ENCODE measurements at places on chromosomes 12 and 14.

DNA sequence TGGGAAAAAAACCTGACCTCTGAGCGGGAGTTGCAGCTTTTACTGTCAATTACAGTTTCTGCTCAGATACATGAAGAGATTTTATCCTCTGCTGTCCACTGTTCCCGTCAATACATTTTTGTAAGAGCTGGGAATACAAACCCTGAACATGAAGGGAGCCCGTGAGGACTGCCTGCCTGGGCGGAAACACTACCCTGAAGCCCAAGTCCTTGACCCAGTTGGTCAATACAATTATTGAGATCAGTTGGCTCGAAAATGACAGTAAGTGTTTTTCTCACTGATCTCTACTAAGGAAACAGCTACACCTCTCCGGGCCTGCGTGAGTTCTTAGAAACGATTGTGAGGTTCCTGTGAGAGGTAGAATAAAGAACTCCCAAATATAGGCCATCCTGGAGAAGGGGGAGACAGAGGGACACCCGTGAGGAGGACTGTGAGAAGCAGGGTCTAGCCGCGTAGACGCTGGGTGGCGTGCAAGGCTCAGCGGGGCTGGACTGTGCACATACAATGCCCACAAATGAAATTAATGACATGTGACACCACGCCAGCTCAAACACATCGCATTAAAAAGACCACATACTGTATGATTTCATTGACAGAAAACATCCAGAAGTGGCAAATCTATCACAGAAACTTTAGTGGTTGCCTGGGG lies 509.5 kb downstream of the TMEM132D start:
- DNase-seq, result no peak

GRCh38 chr14:54317391-54317790 lies 79.4 kb upstream of the CDKN3 start:
- DNase-seq, result no peak

DNA sequence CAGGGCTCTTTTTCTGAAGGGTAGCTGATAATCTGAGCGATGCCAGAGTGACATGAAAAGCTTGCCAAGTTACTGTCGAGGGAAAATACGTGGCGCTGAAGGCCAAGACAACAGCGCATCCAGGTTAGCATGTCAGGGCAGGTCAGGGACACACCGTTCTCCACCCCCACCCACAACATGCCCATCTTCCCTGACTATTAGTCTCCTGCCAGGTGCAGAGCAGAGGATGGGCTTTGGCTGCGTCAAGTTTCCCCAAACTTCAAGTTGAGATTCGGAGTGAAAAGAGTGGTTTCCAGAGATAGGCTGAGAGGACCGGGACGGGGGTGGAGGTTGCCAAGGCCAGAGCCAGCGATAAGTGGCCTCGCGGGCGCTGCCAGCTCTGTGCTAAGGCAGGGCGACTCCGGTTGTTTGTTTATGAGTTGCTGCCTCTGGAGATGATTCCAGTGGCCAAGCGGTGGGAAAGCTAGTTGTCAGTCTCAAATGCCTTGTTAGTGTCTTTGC lies 1.7 kb downstream of the TRHDE start:
- DNase-seq, result no peak

- no peak for DNase-seq
Measured at GRCh38 chr14:48690349-48690748, 895.8 kb downstream of the RPS29 start.

DNA sequence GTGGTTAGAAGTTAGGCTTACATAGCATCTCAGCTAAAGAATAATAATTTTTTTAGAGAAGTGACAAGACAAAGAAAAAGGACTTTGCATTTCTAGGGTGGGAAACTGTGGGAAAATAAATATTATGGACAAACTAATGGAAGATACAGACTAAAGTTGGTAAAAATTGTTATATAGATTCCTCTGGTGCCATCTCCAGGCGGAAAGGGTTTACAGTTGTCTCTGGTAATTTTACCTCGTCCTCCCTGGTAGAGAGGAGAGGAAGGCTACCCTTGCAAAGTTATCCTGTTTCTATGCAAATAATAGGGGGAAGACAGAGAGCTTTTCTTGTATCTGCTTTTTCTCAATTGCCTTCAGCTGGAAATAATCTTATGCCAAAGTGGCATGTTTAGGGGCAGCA lies 5.2 kb downstream of the OR11G2 start:
- DNase-seq, result no peak

DNA sequence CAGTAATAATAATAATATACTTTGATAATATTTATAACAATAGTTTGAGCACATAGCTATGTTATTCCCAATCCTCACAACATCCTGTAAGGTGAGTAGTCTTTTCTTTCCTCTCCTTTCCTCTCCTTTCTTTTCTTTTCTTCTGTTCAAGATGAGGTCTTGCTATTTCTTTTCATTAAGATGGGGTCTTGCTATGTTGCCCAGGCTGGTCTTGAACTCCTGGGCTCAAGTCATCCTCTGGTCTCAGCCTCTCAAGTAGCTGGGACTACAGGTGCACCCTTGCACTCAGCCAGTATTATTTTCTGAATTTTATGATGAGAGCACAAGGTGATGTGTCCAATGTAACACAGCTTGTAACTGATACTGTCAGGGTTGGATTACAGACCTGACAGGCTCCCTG lies 134.6 kb downstream of the OTOGL start:
- no peak for DNase-seq

- DNase-seq, result peak; percentile 16
Measured at GRCh38 chr12:121061831-121062230, 22.8 kb upstream of the OASL start.

- no peak for DNase-seq
Measured at GRCh38 chr14:30995689-30996088, 29.8 kb upstream of the AP4S1 start.

DNA sequence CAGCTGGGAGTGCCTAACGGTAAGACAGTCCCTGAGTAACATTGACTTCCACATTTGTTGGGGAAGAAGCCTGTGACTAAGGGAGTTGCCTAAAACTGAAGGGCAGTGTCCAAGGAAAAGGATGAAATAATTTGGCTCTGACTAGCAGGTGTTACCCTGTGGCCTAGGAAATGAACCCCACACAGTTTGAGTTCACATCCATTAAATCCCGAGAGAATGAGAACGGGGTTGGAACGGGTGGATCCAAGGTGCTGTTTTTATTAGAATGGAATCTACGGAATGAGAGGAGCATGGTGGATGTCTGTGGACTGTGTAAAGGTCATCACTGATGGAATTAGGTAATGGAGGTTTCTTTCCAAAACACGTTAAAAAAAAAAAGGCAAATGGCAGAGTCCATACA lies 324.0 kb downstream of the MED13L start:
- DNase-seq, result no peak

DNA sequence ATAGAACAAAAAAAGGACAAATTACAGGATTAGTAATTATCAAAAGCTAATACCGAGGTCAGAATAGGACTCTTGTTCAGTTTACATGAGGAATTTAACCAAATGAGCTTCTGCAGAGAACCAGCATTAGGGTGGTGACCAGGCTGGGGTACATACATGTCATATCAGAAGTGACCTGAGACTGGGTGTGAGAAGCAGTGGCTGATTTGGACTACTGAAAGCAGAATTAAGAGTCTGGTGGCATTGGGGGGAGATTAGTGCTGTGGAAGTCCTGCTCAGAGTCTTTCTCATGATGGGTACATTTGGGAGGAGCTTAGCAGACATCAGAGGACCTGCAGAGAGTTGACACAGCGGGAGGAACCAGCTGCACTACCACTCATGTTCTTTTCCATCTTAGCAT lies 21.7 kb downstream of the TRAF3 start:
- DNase-seq, result no peak

GRCh38 chr12:14048941-14049545 lies 67.6 kb upstream of the GRIN2B start:
- DNase-seq, result no peak

- DNase-seq, result no peak
Measured at GRCh38 chr12:83691730-83692129, 1005.0 kb downstream of the TMTC2 start.

GRCh38 chr14:56159066-56159465 lies 40.9 kb downstream of the PELI2 start:
- DNase-seq, result no peak

DNA sequence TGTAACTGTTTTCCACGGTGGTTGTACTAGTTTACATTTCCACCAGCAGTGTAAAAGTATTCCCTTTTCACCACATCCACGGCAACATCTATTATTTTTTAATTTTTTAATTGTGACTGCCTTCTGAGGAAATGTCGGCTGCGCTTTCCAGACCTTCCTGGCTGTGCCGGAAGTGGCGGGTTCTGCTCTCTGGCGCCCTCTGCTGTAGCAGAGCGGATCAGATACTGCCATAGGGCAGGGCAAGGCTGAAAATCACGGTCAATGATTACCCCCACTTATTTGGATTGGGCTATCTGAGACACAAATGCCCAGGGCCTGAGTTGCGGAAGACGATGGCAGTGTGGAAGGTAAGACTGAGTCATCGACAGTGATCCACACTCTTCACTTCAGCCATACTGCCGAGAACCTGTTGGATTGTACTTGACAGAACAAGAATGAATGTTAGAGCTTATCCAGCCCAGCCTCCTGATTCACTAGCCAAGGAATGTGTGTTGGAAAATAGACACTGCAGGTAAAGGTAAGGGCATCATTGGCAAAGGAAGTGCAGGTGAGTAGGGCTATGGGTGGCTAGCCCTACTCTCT lies 124.2 kb downstream of the NTF3 start:
- DNase-seq, result no peak

DNA sequence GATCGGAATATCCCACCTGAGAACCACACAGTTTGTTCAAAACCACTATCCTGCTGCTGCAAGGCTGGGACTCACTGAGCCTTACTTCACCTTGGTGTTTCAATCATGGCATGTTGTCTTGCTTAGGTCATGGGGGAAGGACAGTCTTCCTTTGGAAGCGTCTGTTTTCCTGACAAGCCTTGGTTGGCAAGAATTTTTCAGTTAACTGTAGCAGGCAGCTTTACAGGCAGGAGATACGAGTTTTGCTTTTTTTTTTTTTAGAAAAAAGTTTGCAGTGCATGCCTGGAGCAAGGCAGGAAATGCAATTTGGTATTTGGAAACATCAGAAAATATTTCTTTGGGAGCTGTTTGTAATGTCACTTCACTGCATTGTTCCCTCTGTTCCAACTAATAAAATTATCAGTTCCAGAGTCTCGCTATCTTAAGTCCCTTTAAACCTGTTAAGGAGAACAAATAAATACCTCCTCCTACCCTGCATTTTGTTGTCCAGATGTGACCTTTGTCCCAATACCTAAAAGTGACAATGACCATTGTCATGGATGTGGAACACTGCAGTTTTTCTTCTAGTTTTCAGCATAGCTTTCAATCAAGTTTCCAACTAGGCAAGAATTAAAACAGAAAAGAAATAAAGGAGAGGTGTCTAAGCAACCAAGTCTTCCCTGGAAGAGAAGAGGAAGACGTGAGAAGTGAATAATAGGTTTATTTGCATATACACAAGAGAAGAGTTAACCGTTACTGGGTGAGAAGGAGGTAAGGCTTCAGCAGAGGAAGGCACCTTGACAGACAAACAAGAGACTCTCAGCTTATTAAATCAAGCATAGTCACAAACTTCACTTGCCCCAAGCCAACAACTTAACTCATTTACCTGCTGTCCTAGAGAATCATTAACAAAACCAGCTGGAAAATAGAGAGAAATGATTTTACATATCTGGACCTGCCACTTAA lies 71.4 kb upstream of the ACTN1 start:
- no peak for DNase-seq

GRCh38 chr14:23349156-23349845 lies 3.4 kb downstream of the SLC22A17 start:
- DNase-seq, result no peak

DNA sequence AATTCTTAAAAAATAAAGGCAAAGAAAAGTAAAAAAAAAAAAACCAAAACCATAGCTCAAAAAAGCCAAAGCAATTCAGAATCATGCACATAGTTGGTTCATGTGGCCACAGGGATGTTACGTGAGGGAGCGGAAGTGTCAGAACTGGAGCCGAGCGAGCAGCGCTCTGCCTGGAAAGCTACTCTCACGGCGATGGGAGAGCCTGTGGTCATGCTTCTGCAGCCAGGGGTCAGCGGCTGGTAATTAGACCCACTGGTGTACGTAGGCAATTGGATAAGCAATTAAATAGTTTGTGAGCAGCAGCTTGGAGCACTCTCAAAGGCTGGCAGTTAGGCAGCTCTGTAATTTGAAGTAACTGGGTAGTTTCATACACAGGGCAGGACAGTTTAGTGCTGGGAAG lies 58.1 kb downstream of the TRHDE start:
- DNase-seq, result no peak

- DNase-seq, result no peak
Measured at GRCh38 chr14:87824266-87824665, 168.7 kb downstream of the GALC start.

GRCh38 chr12:25071366-25071765 lies 122.5 kb upstream of the BCAT1 start:
- DNase-seq, result no peak

GRCh38 chr12:84502180-84502860 lies 410.3 kb downstream of the SLC6A15 start:
- DNase-seq, result no peak

GRCh38 chr14:105214324-105214915 lies 33.3 kb upstream of the NUDT14 start:
- no peak for DNase-seq

DNA sequence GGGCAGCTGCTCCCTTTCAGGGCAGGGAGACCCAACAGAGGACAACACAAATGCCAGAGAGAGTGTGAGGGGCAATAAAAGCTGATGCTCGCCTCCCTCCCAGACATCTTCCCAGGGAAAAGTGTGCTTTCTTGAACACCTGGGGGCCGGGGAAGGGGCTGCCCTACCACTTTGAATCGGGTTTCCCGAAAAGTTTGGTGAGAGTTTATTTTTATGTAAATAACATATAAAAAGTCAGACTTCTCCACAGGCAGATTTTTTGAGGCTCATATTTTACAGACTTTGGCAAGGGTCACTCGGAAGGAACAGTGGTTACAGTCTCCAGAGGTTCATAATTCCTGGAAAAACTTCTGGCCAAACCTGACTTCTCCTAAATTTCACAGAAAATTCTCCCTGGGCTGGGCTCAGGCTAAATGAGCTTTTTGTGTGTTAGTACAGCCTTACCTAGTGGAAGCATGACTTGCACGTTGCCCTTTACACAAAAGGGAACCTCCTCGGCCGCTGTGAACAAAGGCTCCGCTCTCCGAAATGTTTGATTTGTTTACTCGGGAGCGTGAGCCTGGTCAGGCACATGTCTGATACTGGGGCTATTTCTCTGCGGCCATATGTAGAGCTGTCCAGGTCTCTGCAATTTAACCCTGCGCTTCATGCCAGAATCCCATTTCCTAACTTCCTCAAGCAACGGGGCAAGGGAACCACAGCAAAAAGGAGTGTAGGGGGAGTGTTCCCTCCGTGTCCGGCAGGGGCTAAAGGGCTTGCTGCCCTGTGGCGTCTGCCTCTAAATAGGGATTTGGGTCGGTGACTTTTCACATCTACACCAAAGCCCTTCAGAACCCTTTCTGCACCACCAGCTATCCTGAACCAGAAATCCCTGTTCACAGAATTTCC lies 3.4 kb downstream of the RTL1 start:
- DNase-seq, result no peak

DNA sequence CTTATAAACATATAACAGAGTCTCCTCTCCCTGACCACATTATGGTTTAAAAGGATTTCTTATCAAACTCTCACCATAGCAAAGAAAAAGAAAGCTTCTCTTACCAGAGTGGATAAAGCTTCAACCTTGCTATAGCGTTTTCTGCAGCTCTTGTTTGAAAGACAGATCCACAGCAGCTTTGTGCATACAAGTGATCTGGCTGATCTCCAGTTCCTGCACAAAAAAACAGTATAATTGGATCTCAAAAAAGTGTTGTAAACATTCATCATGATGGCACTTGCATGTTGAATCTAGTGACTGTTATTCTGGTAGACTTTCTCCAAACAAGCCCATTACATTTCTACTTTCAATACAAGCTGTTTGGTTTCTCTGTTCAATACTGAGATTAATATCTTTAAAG lies 178.9 kb upstream of the MGAT4C start:
- peak; percentile 92 for DNase-seq

GRCh38 chr14:68293404-68293803 lies 473.8 kb downstream of the RAD51B start:
- no peak for DNase-seq

Measured in NCI-H1694 treated with DMSO at 0.1 percent for 48 hours (cell line).